ENCODE measurements at places on chromosomes 2 and 18.

DNA sequence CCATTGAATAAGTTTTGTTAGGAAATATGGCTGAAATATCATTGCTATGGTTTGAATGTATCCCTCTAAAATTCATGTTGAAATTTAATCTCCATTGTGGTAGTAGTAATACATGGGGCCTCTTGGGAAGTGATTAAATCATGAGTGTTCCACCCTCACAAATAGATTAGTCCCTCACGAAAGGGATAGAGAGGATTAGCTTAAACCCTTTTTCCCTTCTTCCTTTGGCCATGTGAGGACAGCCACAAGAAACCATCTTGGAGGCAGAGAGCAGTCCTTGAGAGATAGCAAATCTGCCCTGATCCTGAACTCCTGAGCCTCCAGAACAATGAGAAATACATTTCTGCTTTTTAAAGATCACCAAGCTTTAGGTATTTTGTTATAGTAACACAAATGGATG is 274.2 kb downstream of the CDH19 start:
- no peak for DNase-seq

DNA sequence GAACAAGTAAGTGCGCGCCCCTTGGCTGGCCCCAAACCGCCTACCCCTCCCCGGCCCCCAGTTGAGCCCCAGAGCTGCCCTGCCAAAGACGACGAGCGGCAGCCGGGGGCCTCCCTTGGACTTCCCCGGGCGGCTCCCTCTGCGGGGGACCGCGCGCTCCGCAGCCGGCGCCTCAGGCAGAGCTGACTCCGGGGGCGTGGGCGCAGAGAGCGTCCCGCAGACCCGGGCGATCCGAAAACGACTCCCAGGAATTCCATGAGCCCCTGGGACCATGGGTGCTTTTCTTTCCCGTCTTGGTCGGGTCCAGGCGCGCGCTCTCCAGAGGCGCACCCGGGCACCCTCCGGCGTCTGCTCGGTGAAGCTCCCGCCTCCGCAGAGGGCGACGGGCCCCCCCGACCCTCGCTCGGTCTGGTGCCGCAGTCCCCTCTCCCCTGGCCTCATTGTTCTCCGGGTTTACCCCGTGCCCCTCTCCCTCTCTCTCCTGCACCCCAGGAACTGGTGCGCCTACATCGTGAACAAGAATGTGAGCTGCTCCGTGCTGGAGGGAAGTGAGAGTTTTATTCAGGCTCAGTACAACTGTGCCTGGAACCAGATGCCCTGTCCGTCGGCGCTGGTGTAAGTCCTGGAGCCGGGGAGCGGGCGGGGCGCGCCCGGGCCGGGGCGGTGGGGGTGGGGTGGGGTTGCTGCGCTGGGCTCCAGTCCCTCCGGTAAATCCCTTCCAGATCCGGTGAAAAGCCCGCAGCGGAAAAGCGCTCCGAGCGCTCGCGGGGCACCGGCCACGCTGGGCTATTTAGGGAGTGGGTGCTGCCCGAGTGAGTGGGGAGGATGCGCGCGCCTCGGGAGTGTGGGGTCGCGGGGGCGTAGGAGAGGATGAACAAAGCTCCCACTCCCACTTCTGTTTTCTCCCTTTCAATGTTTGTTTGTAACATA is 776 bp downstream of the EMILIN2 start:
- no peak for DNase-seq

- peak; percentile 20 for DNase-seq
Measured at GRCh38 chr2:34045101-34045655, 446.1 kb upstream of the FAM98A start.

DNA sequence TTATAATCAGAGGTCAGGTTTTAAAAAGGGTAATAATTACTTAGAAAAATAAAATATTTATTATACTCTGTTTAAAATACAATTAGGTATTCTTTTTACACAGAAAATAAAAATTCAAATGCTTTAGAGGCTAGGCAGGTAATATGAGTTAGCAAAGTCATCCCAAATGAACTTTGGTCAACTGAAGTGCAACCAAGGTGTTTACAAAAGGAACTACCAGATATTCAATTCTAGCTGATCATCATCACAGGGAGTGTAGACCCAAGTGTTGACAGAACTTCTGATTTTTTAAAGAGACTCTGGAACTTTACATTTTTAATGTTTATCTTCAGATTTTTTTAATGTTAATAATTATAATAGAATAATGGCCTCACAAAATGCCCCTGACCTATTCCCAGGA is 59.3 kb upstream of the COL5A2 start:
- DNase-seq, result no peak

DNA sequence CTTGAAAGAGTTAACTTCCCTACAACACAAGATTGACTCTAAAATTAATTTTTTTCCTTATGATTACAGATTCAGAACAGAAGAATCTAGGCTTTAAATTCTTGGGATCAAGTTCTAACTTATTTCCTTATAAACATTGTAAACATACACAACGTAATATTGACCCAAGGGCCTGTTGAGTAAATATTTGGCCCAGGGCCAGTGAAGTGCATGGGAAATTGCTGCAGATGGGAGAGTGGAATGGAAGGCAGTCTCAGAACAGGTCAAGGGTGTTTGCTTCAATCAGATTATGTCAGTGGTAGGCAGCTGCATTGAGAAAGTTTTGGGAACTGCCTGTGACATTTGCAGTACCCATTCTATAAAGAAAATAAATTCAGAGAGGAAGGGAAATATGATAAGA is 137.6 kb downstream of the MYO1B start:
- peak; percentile 29 for DNase-seq

Measured in spinal cord (tissue), 10 donors.